ENCODE measurements at places on chromosomes 16 and 17.
A peak's percentile ranks its signal among the peaks of the same experiment; 100 is the strongest.

GRCh38 chr17:75645889-75646637 lies 12.8 kb downstream of the SMIM5 start:
- DNase-seq, result no peak

DNA sequence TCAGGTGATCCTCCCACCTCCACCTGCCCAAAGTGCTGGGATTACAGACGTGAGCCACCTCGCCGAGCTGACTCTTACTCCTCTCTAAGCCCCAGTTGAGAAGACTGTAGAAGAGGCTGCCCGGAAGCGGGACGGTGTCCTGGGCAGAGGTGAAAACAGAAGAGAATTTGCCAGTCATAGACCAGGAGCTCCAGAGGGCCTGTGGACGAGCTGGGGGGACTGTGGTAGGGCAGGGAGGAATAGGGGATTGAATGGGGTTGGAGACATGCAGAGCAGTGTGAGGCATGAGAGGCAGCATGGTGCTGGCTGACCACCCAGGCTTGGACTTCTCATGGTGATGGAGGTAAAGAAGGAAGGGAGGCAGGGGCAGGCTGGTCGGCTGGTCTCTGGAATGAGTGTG lies 17.1 kb upstream of the PHB1 start:
- no peak for DNase-seq

- DNase-seq, result no peak
These were observed 3.7 kb upstream of the MYL4 start for GRCh38 chr17:47205419-47205963.

DNA sequence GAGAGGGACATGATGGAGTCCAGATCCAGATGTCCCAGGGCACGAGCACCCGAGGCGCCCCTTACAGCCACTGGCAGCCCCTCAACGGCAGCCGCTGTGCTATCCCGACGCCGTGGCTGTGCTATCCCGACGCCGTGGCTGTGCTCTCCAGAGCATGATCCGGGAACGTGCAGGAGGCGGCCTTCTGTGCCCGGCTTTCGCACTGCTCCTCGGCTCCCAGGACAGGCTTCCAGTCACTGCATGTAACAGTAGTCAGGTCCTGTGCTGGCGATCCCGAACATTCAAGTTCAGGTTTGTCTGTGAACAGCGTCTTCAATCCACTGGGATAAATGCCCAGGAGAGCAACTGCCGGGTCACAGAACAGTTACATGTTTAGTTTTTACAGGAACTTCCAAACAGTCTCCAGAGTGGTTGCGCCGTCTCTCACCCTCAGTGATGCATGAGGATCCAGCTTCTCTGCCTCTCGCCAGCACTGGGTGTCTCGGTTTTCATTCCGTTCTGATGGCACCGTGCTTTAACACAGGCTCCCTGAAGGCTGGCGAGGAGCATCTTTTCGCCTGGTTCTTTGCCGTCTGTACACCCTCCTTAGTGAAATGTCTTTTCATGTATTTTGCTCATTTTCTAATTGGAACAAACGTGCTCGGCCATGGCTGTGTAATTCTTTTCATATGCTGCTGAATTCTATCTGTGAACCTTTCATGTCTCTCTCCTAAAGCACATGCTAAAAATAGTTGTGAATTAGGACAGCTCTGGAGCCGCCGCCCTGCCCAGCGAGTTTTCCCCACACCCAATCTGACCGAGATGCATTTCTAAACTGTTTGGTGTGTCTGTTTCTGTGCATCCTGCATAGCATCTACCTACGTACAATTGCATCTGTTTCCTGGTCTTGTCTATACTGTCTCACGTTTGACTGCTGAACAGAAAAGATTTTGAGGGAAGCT lies 72.6 kb upstream of the METRNL start:
- DNase-seq, result no peak

DNA sequence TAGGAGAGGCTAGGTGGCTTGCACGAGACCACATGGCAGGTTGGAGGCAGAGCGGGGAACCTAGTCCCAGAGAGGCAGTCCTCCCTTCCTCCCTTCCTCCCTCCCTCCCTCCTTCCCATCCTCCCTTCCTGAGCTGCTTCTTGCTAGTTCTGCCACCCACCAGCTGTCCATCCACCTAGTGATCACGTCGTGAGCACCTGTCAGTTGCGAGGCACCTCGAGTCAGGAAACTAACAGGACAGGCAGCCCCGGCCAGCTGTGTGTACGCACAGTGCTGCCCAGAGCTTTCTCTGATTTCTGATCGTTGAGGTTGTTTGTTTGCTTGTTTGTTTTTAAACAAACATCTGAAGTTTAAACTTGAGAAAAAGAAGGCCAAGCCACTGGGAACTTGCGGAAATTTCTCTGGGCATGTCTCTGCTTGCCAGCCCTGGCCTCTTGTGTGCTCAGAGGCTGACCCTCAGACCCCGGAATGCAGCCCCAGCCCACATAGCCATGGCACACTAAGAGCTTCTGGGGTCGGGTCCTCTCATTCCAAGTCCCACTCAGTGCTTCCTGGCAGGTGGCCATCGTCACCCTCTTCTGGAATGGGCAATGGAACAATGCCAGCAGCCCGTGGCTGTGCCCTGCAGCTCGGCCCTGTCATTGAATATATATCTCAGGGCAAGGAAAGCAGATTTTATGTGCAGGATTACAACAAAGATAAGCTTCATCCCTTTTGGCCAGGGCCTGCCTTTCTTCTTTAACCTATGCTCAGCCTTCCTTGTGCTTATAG lies 174.0 kb downstream of the KATNIP start:
- no peak for DNase-seq

GRCh38 chr17:81381632-81382577 lies 13.4 kb upstream of the BAHCC1 start:
- no peak for DNase-seq

DNA sequence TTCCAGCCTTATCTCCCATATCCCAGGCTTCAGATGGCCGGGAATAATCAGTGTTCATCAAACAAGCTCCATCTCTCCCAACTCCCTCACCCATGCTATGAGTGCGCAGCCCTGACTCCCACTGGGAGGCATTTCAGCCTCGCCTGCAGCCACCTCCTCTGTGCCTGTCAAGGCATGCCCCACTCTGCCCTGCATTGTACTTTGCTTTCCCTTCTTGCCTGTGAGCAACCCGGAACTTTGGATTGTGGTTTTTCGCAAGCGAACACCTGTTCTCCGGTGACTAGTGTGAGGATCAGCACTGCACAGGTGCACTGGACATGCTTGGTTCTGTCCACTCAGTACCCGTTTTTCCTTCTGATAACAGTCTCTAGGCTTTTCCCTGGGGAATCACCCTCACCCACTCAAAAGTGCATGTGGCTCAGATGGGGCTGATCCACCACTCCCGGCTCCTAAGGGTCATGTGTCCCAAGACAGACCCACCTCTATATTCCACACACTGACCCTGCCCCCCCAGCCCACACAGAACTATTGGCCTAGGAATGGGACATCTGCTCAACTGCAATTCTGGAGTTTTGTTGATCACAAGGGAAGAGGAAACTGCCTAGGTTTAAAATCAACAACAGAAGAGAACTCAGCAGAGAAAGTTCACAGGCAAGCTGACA lies 9.1 kb downstream of the CHST6 start:
- DNase-seq, result no peak

- DNase-seq, result no peak
These were observed 1.2 kb downstream of the DDX5 start for GRCh38 chr17:64504769-64505339.

- DNase-seq, result no peak
These were observed 36.8 kb downstream of the TEKT5 start for GRCh38 chr16:10657925-10658324.

- no peak for DNase-seq
These were observed 12.6 kb upstream of the BCAR1 start for GRCh38 chr16:75263963-75264445.

GRCh38 chr16:31084584-31085302 lies 4.0 kb downstream of the PRSS53 start:
- DNase-seq, result no peak

DNA sequence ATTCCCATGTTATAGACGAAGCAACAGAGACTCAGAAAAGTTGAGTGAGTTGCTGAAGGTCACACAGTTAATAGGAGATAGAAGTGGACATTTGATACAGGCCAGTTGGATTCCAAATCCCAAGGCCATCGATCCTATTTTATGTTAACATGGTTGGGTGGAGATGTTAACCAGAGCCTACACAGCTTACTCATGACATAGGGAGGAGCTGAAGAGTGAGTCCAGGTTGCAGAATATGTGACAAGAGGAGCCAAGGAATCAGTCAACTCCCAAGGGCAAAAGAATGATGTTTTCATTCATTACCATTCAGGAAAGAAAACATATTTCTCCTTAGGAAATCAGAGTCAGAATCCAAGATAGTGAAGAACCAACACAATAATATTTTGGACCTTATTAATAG lies 40.3 kb upstream of the GAS7 start:
- no peak for DNase-seq

DNA sequence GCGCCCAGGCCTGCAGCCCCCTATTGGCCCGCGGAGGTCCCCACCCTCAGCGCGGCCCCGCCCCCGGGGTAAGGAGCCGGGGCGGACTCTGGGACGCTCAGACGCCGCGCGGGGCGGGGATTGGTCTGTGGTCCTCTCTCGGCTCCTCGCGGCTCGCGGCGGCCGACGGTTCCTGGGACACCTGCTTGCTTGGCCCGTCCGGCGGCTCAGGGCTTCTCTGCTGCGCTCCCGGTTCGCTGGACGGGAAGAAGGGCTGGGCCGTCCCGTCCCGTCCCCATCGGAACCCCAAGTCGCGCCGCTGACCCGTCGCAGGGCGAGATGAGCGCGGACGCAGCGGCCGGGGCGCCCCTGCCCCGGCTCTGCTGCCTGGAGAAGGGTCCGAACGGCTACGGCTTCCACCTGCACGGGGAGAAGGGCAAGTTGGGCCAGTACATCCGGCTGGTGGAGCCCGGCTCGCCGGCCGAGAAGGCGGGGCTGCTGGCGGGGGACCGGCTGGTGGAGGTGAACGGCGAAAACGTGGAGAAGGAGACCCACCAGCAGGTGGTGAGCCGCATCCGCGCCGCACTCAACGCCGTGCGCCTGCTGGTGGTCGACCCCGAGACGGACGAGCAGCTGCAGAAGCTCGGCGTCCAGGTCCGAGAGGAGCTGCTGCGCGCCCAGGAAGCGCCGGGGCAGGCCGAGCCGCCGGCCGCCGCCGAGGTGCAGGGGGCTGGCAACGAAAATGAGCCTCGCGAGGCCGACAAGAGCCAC lies at the start of gene NHERF1:
Gene NHERF1, plus strand, starts transcription at position 100 of the 750 bp plus-strand sequence. Its CDS starts 219 bp downstream, at position 319.
- peak; percentile 70 for DNase-seq

GRCh38 chr17:17051791-17052461 lies 9.7 kb downstream of the MPRIP start:
- DNase-seq, result no peak

- no peak for DNase-seq
These were observed 19.7 kb upstream of the PIK3R5 start for GRCh38 chr17:8985054-8985701.

- DNase-seq, result no peak
These were observed 380.8 kb downstream of the SLC39A11 start for GRCh38 chr17:72711521-72712310.

DNA sequence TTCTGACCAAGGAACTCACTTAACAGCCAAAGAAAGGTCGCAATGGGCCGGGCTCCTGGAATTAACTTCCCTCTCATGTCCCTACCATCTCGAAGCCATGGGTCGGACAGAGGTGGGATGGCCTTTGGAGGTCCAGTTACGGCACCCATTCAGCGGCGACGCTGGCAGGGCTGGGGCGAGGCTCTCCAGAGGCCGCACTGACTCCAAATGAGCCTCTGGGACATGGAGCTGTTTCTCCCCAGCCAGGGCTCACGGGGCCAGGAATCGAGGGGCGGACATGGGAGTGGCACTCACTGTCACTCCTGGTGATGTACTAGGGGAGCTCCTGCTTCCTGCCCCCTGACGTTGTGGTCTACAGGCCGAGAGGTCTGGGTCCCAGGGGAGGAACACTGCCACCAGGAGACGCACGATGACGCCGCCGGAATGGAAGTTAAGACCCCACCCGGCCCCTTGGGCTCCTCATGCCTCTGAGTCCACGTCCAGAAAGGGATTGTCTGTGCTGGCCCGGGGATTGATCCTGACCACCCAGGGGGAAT lies 60.7 kb upstream of the METRNL start:
- DNase-seq, result no peak

DNA sequence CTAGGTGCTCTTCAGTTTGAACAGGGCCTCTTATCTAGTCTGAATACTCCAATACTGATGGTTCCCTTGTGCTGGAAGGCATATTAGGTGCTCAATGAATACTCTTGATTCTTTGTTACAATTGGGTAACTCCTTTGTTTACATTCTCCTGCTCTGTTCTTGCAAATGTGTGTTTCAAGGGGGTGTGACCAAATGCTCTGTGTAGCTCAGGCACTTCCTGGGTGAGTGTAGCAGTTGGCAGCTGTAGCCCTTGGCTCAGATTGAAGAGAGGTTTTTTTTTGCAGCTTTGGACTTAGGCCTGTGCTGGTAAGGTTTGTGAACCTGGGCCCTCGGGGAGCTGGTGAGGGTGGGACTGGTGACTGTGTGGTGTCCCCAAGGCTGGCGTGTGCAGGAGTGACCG lies 20.2 kb downstream of the TBCD start:
- peak; percentile 36 for DNase-seq

DNA sequence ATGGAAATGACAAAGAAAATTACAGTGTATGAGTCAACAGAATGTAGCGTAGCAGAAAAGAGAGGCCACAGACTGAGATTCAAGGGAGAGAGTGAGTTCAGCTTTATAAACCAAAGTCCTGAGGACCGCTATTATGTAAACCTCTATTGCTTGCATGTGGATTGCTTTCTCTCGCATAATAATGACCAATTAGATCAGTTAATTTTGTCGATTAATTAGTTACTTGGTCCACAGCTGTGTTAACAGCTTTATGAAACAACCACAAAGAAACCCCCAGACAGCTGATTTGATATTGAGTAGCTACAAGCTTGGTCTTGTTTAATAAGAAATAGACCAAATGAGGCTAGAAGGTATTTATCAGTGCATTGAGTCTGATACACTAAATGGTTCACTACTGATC lies 291.8 kb upstream of the ERCC4 start:
- DNase-seq, result no peak

DNA sequence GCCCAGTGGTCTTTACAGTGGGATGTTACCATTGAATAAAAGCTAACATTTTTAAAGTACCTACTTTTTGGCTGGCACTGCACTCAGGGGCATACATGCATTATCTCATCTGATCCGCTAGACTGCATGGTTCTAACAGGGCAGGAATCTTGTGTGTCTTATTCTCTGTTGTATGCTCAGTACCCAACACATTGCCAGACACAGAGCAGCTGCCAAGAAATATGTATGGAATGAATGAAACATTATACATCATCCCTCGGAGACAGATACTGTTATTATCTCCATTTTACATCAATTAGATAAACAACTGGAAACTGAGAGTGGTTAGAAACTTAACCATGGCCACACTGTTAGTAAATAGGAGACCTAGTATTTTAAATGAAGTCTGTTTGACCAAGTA lies 74.1 kb upstream of the CDH11 start:
- no peak for DNase-seq

- no peak for DNase-seq
These were observed 78.8 kb downstream of the CCDC182 start for GRCh38 chr17:57666201-57666870.

DNA sequence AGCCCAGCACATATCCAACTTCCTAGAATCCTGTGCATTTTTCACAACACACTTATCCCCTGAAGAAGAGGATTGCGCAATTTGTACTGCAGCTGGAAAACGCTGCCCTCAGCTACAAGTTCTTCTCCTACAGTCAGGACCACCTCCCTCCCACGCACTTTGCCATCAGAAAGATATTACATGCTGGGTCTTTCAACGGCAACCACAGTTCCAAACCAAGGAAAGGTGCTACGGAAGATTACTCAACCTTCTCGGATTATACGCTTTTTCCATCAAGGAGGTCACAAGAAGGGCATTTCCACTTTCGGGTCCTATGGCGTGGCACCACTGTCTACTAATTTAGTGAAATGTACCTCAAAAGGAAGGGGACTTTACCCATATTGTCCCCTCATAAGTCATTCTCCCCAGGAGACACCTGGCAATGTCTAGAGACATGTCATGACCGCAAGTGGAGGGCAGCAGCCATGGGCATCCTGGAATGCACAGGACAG lies 35.2 kb downstream of the USP7 start:
- no peak for DNase-seq

All from AG09319 (cell line).